LoVo (cell line): ENCODE measurements at places on chromosomes 16 and 17.

GRCh38 chr16:84047206-84047605, 4.6 kb upstream of the SLC38A8 start:
- no peak for DNase-seq

DNA sequence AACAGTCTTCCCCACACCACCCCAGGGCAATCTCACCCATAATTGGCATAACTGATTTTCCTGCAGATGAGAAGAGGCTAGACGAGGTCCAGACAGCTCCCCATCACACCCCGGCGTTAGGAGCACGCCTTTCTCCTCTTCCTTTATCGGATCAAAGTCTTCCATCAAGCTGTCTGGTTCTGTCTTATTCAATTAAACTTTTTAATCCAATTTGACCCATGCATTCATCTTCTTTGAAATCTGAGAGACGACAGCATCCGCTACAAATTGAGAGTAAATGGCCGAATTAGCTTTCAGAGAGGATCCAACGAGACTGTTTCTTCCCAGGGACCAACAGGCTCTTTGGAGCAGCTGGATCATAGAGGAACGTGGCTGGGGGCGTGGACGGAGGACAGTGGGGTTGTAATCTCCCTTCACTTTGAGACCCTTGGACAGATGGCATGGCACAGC, 44.4 kb upstream of the GPRC5B start:
- no peak for DNase-seq

DNA sequence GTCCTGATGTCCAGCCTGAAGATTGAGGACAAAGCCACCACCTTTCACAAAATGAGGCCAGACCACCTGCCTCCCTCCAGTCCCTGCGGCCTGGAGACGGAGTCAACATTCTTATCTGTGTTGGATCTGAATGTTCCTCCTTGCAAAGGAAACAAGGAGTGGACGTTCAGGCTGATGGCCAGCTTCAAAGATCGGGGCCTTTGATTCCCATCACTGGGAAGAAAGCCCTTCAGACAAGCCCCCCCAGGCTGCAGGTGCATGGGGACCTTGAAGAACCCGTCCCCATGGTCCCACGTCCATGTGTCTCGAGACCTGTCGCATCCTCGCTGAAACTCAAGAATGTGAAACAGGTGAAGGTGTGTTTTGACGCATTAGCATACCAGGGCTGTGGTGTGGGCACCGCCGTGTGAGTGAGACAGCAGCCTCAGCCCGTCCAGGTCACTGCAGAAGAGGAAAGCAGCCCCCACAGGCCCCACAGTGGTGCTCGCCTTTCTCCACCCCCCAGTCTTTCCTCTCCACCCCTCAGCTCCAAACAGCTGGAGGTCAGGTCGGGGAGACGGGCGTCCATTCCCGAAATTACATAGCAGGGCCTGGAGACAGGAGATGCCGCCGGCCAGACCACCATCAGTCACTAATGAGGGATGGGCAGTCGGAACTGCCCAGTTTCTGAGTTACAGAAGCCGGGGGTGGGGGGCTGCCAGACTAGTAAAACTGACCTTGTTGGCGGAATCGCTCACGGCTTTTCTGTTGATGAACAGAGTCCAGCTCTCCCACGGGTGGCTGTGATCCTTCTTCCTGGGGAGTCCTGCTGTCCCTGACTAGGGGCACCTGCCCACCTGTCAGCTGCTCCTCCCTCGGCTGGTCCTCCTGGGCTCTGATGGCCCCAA, 877 bp upstream of the CSNK1D start:
- no peak for DNase-seq

DNA sequence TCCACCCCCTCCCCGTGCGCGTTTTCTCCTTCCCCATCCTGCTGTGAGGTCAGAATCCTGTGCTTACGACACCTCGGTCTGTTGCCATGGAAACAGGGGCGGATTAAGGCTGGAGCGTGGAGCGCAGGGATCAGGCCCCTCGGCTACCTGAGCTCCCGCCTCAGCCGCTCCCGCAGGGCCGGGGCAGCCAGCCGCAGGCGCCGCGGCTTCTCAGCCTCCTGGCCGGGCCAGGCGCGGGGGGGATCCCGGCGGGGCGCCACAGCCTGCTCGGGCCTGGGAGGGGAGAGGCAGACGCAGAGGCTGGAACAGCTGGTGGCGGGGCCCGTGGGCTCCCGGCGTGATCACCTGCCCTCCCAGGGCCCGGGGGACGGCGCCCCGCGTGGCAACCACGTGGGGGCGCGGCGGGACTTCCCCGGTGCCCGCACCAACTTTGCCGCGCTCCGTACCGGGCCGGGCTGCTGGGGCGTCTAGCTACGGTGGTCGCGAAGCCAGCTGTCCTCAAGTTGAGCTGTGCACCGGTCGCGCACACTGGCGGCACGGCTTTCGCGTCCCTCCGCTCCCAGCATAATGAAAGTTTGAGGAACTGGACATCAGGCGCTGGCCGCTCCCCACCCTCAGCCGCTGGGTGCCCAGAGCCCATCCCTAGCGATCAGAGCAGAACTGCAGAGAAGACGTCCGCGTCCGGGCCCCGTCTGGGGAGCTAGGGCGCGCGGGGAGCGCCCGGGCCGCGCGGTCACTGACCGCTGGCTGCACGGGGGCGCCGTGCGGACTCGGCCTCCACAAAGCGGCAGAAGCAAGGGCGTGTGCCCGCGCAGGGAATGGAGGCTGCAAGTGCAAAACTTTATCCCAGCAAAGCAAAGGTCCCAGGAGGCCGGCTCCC, 1.2 kb downstream of the RTN4RL1 start:
- no peak for DNase-seq

DNA sequence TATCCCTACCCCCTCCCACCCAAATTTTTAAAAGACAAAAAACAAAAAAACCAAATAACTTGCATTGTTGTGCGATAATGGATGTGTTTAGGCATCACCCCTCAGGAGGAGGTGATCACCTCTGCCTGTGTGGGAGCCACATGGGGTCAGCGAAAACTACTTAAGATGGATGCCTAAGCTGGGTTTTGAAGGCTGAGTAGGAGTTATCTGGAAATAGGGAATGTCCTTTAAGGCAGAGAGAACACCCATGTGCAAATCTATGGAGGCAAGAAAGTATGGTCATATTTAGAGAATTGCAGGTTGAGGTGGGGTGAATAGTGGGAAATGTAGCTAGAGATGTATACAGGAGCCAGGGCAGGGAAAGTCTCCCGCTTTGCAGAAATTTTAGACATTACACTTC, 5.6 kb upstream of the TACO1 start:
- no peak for DNase-seq

DNA sequence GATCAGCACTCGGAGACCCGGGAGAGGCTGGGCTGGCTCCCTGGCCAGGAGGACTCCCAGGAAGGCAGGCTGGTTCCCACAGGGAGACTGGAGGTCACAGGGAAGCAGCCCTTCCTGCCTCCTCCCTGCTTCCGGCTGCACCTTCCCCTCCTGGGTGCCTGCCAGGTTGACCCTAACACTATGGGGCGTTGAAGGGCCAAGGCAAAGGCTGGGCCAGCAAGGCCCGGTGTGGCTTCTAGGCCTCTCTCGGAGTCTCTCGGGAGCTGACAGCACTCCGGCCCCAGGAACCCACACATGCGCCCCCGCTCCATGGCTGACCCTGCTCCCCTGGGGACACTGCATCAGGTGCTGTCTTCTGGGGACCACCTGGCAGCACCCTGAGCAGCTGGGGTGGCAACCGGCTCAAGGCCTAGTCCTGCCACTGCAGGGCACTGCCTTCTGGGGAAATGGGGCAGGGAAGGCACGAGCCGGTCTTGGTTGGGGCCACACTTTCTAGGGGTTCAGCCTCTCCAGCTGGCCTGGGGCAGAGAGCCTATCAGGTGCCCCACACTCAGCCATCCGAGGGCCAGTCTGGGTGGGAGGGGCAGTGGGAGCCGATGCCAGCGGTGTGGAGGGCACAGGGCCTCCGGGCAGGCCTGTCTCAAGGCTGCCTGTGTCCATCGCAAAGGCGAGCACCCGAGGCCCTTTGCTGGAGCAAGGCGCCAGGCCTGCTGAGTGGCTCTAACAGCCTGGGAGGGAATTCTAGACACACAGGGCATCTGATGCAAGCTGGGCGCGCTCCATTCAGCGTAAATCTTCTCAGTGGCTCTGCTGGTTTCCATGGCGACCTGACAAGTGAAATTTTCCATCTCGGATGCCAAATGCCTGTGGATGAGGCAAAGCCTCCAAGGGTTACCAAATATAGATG, 5.6 kb upstream of the MTSS2 start:
- no peak for DNase-seq

GRCh38 chr16:9040800-9041412, 50.5 kb upstream of the HAPSTR1 start:
- no peak for DNase-seq
